ENCODE measurements at places on chromosomes 12 and 14.

DNA sequence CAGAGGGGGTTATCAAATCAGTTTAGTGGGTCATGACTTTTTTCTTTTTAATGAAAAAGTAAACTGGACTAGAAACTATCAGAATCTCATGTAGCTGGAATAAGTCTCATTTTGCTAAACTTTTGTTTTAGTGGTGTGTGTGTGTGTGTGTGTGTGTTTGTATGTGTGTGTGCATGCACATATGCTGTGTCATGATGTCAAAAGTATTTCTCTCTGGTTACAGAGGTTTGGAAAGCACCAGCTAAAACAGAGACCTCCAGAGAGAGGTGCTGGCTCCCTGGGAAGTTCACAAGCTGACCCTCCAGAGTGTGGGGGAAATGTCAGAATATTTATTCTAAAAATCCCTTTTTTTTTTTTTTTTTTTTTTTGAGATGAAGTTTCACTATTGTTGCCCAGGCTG, 114.7 kb downstream of the LGMN start:
- no peak for DNase-seq

DNA sequence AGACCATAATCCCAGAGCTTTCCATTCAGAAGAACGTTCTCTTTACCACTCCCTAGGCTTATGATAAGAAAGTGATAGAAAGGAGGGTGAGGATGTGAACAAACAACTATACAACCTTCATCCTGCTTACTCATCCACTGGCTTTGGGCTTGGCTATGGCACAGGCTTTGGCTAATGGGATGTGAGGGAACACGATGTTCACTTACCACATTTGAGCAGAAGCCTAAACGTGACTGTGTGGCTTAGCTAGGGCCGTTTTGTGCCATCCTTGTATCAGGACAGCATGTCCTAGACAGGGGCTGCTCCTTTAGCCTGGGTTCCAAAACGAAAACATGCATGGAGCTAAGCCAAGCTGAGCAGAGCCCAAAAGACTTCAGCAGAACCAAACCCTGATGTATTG, 118.6 kb upstream of the CCDC175 start:
- DNase-seq = no peak

GRCh38 chr14:65434216-65434850, 21.8 kb downstream of the FUT8 start:
- no peak for DNase-seq

DNA sequence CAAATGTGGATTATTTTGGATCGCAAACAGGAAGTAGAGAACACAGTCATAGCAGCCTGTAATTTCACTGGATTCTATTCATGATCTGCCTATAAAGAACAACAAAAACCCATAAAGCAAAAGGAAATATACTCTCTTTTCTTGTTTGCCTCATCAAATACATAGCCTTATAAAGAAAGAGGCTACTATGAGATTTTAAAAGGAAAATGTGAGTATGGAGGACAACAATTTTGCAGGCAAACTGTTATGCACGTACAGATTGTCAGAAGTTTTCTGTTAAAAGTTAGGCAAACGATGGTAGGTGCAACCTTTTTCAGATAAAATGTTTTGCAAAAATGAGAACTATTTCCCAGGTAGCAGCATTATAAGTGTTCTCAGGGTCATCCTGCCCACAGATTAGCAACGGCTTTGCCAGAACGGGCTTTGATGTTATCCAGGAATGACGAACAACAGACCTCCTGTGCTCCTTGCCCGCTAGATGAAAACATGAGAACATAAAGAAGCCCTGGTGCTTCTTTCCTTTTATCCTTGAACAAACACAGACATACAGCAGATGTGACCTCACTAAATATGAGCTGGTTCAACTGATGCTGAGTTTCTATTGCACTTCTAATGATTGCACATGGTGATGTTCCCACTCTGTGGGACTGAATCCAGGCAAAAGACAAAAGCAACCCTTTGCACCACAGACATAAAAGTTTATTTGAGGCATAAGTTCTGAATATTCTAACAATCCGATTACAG, 88.1 kb downstream of the ITPR2 start:
- DNase-seq = no peak

DNA sequence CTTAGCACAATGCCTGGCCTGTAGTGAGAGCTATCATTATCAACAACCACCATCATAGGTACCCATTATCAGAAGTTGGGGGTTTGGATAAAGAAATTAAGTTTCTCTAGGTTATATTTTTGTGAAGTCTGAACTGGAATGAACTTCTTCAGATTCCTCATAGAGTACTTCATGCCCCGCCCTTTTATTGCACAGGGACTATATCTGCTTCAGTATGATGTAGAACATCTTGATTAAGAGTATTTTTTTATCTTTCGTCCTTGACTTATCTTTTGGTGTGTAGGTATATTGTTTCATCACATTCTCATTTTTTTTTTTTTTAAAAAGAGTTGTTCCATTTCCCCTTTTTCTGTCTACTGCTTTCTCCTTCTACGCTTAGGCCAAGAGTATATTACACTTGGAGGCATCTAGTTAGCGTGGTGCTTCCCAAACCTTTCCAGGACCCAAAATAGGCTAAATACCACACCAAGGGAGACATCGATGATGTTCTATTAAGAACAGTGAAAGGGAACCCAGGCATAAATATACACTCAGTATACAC, 467.5 kb downstream of the ZFP36L1 start:
- no peak for DNase-seq

- DNase-seq = no peak
Measured at GRCh38 chr12:118033902-118034301, 17.4 kb downstream of the RFC5 start.

GRCh38 chr12:47813511-47814196, 6.0 kb downstream of the HDAC7 start:
- DNase-seq = peak; percentile 45
